Stimulated activated CD4-positive, alpha-beta T cell treated with anti-CD3 and anti-CD28 coated beads, Interleukin-15, amount 100 ng/mL, for 1 hour (primary cell): ENCODE measurements at places on chromosomes 1 and 21.

DNA sequence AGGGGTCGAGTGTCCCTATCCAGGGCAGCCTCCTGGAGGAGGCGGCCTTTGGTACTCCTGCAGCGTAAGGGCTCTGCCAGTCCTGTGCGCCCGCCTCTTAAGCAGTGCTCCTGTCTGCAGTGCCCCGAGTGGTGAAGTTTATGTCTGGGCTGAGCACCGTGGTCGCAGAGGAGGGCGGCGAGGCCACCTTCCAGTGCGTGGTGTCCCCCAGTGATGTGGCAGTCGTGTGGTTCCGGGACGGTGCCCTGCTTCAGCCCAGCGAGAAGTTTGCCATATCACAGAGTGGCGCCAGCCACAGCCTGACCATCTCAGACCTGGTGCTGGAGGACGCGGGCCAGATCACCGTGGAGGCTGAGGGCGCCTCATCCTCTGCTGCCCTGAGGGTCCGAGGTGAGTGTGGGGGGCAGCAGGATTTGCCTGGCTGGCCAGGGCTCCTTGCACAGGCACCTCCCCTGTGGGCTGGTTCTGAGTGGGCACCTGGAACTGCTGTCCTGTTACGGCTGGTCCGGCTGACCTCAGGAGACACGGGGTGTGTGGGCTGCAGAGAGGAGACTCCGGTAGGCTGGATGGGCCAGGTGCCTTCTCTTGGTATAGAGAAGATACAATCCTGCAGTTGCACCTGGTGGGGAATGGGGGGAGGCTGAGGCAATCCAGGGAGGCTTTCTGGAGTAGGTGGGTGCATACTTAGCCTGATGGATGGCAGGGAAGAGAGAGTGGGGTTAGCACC, 66.8 kb downstream of the OBSCN start:
- no peak for DNase-seq

DNA sequence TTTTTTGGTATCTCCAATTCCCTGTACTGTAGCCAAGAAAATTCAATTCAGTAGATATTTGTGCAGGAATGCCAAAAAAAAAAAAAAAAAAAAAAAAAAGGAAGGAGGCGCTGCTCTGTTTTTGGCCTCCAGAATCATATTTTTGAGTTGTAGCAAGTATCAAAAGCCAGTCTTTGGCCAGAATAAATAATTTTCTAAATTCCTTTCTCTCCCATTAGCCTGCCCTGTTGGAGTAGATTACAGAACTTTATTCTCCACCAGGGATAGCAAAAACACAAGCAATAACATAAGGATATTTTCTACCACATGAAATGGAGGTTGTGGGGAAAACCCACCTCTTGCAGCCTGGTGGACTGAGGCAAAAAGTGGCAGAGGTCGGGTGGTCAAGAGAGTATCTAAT, 2.4 kb upstream of the CYP4X1 start:
- no peak for DNase-seq

GRCh38 chr1:184387069-184387475, 243 bp downstream of the C1orf21 start:
- DNase-seq = no peak

DNA sequence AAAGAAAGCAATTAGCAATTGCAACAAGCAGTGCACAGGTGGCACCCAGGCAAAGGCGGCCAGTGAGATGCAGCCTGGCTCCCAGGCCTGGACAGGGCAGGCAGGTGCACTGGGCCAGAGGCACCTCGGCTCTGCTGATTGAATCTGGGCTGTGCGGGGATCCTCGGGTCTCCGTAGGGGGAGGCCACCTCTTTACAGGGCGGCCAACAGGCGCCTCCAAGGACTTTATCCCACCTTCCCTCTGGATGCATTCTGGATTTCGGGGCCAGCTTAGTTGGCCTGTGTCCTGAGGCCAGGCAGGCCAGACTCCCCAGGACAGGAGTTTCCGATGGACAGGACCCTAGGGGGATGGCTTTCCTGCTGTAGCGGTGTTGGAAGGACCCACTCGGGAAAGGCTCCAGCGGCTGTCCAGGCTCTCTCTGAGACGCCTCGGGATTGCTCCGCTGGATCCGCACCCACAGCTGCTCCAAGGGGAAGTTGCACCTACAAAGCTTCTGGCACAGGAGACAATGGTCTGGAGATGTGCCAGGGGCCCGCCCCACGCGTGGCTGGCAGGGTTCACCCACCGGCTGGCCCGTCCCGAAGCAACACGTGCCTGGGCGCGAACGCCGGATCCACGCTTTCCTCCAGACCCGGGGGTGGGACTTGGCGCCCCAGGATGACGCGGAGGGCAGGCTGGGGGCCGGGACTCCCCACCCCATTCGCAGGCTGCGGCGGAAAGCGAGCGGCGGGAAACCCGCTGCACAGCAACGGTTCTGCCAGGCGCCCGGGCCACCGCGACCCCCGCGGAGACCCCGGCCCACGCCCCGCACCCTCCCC, 810 bp downstream of the SLC19A1 start:
- DNase-seq = peak; percentile 73

GRCh38 chr1:53945433-53946251, at the start of gene IFT25:
IFT25 (minus strand) TSS chr1:53945699; CDS start chr1:53940082, 5,617 bp downstream.
- peak; percentile 99 for DNase-seq

DNA sequence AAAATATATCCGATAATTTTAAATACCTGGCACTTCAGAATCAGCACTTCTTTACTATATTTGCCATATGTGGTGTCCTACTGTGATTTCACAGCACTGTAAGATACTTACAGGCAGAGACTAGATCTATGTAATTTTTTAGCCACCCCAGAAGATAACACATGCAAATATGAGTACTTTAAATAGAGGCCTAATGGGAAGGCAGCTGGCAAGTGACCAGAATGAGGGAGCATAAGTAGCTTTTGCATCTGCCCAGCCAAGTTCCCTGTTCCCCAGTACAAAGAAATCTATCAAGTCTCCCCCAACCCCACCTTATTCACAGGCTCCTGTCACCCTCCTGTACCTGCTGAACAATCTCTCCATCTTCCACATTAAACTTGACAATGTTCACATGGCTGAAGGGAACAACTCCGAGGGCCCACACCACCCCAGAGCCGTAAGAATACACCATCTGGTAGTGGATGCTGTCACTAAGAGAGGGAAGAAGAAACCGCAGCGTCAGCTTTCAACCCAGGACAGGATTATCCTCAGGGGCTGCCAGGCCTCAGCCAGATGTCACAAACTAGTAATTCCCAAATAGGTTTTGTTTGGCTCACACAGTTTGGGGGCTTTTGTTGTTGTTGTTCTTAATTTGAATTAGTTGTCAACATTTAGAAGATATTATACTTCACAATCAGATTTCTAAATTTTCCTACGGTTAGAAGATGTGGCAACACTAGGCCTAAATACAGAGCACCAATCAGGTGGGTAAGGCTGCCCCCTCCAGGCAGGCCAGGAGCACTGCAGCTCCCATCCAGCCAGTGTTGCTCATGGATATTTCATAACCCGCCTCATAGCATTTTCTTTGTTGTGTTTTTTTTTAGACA, 10.4 kb downstream of the EMC1 start:
- DNase-seq = peak; percentile 64

GRCh38 chr1:39854738-39855137, 28.6 kb downstream of the TRIT1 start:
- DNase-seq = no peak

DNA sequence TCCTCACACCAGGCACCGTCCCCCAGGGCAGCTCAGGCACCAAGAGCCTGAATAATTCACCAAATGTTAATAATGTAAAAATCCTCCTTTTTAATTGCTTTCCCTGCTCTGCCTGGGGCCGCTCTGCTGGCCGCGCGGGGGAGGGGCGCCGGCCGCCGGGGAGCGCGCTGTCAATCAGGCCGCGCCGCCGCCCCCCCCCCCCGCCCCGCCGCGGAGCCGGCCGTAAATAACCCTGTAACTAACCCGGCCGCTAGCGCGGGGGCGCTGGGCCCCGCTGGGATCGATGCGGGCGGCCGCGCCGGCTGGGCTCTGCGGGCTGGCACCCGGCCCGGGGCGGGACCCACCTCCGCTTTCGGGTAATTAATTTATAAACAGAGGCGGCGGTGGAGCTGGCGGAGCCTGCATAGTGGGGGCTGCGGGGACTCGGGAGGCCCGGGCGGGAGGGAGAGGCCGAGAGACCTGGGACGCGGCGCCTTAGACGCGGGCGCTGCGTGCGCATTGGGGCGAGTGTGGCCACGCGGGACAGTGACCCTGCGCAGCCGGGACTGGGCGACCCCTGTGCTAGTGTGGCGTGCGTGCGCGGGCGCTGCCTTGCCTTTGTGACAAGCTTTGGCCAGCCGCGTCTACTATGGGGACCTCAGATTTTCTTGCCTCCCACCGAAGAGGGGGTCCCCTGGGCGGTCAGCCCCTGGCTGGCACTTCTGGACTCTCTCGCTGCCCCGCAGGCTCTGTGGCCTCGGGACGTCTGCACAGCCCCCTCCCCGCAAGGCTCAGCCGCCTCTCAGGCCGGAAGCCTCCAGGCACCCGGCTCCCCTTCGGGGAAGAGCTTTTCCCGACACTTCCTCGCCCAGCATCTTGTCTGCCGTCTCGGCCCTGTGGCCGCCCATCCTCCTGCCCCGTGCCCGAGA, 16.6 kb downstream of the SAMD11 start:
- no peak for DNase-seq

DNA sequence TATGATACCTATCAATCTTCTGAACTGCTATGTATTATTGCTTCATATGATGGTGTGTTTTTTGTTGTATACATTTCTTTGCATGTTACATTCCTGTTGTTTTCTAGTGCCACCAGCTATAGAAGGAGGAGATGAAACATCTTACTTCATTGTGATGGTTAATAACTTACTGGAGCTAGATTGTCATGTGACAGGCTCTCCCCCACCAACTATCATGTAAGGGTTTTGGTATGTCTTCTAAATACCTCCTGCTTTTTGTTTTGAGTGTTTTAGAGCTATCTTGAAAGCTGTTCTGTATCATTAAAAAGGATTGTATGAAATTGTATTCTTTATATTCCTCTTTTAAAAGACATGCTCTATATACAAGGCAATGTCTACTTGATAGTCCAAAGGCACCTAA, 282.7 kb downstream of the HMCN1 start:
- DNase-seq = no peak

GRCh38 chr1:11657654-11658053, 3.0 kb downstream of the FBXO44 start:
- no peak for DNase-seq

GRCh38 chr1:241343956-241344355, 13.0 kb downstream of the RGS7 start:
- DNase-seq = no peak

DNA sequence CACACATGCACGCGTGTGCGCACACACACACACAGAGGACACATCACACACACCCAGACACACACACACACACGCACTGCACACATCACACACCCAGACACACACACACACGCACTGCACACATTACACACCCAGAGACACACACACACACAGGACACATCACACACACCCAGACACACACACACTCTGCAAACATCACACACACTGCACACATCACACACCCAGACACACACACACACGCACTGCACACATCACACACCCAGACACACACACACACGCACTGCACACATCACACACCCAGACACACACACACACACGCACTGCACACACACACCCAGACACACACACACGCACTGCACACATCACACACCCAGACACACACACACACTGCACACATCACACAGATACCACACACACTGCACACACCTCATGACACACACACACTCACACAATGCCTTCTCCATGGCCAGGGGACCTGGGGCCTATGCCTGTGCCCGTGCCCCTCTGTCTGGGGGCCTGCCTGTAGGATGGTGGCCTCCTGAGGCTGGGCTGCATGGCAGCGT, 24.4 kb downstream of the CRYAA start:
- DNase-seq = no peak

DNA sequence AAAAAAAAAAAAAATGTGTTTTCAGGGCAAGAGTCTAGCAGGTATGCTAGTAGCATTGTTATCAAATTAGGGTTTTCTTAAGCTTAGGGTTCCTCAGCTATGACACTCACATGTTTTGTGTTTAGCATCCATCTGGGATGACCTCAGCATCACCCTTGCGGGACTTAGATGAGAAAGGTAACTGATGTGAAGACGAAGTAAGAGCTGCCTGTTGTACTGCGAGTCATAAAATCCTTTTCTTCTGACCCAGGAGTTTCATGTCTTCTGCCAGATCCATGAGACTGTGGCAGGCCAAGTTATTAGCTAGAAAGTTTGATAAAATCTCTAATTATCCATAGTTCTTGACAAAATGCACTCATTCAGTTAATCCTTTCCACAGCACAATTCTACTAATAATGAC, 1251.1 kb downstream of the AMY1C start:
- DNase-seq = no peak

GRCh38 chr1:91098299-91098906, 76.6 kb upstream of the ZNF644 start:
- DNase-seq = no peak

- DNase-seq = no peak
Measured at GRCh38 chr1:82064691-82065090, 264.0 kb downstream of the ADGRL2 start.

DNA sequence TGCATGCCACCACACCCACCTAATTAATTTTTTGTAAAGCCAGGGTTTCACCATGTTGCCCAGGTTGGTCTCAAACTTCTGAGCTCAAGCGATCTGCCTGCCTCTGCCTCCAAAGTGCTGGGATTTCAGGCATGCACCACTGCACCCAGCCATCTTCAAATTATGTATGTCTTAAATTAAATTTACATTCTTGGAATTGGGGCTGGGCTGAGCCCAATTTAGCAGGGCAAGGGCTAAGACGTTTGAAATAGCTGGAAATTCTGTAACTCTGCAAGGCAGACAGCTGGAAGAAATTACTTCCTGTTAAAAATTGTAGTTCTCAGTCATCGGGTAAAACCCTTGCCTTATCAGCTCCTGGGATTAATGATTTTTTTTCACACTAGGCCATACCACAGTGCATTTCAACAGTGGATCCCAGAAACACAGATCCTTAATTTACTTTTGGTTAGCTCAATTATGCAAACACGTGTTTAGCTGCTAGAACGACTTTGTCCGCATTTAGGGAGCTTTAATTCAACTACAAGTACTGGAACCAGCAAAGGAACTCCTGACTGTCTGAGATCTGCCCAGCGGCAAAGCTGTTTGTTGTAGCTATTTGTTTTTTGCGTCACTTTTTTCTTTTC, 83.3 kb downstream of the OLFML3 start:
- DNase-seq = no peak

- DNase-seq = peak; percentile 26
Measured at GRCh38 chr1:3483801-3484444, 29.5 kb downstream of the ARHGEF16 start.

GRCh38 chr1:56977910-56978309, 12.1 kb upstream of the C8B start:
- no peak for DNase-seq

DNA sequence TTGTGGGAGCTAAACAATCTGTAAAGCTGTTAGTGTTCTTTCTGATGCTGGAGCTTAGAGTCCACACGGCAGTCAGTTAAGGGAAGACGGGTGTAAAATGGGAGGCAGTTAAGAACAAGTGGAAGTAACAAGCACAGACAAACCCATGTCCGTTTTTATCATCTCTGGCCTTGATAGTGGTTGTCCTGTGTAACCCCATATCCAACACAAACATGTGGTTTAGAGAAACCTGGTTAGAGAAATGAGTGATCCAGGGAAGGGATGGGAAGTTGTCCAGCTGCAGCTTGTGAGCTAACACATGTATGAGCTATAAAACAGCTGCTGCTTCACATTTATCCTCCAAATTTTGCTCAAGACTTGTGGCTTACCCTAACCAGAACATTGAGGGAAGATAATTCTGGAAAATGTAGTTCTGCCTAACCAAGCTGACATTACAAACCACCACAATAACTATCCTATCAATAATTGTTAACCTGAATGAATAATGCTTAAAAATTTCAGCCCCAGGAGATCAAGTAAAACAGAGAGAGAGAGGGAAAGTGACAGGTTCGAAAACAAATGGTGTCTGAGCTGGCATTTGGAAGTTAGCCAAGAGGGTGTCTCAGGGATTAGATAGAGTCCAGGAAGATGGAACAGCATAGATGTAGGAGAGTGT, 10.6 kb upstream of the C1orf162 start:
- no peak for DNase-seq
